ENCODE measurements at places on chromosomes 5 and 9. TPM values are rescaled to one million over a fixed set of nuclear protein-coding genes. Genes with fewer than 3 reads are reported as not detected.

GRCh38 chr9:34408173-34408572 is 31.5 kb upstream of the MYORG start:
- no peak for DNase-seq

- no peak for DNase-seq
Measured at GRCh38 chr5:11364531-11364930, 539.7 kb downstream of the CTNND2 start.

Gene RNF183
- not detected for total RNA-seq

DNA sequence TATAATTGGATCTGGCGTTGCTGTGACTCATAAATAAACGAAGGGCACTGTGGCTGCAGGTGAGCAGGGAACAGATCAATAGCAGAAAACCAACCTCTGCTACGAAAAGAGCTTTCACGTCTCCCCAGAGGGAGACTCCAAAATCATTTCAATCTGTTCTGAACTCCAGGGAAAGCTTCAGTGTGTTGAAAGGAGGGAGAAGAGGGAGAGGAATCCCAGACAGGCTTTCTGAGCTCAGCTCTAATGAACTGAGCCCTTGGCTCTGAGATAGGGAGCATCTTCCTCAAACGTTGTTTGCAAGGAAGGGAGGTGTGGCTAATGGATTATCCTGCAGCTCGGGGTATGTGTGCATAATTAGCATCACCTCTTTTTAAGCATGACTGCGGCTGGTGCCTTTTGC is 288.0 kb upstream of the IRX4 start:
- no peak for DNase-seq

DNA sequence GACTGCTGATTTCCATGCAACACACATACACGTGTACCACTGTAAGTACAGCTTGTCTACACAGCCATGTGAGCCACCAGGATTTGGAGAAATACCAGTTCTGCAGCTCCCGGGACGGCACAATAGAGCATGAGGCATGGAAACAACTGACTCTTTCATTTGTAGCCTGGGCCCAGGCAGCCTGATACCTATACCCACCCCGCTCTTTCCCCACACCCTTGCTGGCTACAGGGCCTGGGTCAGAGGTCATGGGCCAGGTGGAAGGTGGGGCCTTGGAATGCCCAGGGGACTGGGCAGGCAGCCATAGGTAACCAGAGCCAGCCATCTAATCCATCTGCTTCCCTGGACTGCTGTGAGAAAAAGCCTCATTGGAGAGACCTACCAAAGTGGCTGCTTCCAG is 39.0 kb upstream of the ZSWIM6 start:
- DNase-seq = no peak
